Activated CD4-positive, CD25-positive, alpha-beta regulatory T cell treated with anti-CD3 and anti-CD28 coated beads, Interleukin-2, amount 50 U/mL, for 24 hours (primary cell): ENCODE measurements at places on chromosomes 4 and X.
A peak's percentile ranks its signal among the peaks of the same experiment; 100 is the strongest.

DNA sequence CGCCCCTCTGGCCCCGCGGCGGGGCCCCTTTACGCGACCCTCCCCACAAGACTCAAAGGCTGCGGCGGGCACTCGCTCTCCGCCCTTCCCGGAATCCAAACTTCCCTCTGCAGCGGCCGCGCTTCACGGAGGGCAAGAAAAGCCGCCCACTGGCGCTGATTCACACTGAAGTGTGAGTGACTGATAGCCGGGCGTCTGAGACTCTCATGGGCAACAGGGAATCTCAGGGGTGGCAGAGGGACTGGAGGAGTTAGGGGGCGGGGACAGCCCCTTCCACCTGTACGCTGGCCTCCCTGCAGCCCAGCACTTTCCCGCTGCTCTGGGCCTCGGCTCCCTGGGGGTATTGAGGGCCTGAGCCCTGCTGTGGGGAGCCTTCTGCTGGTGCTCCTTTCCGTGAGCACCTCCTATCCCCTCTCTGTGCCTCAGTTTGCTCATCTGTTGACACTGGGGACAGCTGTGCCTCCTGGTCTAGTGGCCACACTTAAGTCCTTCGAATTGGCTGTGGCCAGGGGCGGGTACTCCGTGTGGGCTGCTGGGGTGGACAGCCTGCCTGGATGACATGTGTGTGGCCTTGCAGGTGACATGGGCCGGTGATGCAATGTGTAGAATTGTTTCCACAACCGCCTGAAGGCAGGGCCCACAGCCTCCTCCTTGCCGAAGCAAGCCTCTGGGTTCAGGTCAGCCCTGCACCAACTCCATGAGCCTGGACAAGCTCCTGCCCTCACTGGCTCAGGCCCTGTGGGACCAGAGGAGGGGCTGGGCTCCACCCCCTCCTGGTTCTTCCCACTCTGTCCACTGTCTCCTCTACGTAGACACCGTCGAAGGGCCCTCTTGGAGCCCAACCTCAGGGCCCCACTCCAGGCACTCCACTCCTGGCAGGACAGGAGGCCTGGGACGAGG lies 951 bp downstream of the SH3BP2 start:
- ATAC-seq, result peak; percentile 30

- ATAC-seq, result no peak
Observed at GRCh38 chr4:140955641-140956040, 177.6 kb downstream of the RNF150 start.

- no peak for ATAC-seq
Observed at GRCh38 chr4:182955411-182955810, 38.2 kb upstream of the DCTD start.

DNA sequence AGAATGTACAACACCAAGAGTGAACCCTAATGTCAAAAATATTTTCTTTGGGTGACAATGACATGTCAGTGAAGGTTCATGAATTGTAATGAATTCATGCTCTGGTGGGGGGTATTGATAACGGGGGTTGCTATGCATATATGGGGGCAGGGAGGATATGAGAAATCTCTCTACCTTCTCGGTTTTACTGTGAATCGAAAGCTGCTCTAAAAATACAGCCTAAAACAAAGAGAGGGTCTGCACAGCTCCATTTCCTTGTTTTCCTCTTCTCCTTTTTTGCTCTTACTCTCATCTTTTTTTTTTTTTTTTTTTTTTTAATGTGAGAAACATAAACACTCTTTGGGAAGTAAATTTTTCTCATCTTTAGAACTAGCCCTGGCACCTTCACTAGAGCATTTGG lies 85.8 kb downstream of the DCTD start:
- no peak for ATAC-seq

- no peak for ATAC-seq
Observed at GRCh38 chr4:184479516-184479950, 5.2 kb upstream of the IRF2 start.

DNA sequence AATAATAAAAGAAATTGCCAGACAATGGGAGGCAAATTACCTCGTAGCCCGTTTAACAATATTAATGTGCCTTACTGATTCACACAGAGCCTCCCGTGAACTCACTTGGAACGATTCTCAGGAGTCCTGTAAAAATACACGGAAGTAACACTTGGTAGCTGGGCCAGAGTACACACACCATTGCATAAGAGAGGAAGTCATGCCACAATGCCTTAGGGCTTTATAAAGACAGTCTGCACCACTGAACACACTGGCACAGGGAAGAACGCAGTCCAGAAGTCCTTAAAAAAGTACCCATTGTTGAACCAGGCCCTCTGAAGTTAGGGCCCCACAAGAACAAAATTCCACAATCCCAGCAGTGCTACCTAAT lies 15.1 kb downstream of the SLC2A9 start:
- no peak for ATAC-seq

- no peak for ATAC-seq
Observed at GRCh38 chr4:147488556-147488955, 7.7 kb downstream of the EDNRA start.

DNA sequence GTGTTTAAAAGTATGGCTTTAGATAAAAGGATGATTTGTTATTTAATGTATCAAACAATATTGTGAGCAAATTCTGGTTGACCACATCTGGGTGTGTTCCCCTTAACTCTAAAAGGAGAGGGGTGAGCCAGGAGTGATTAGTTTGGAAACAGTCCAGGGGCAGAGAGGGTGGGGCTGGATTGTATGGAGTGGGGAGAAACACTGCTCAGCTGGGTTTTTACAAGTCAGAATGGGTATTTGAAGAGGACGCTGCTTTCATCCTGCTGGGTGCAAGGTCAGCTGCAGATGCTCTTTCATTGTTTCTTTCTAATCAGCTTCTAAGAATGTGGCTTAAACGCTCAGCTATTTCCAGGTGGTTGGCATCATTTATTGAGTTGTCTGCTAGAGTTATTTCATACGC lies 82.8 kb upstream of the LIMCH1 start:
- no peak for ATAC-seq

- ATAC-seq, result peak; percentile 66
Observed at GRCh38 chr4:87006426-87006675, 71.5 kb downstream of the AFF1 start.

- ATAC-seq, result no peak
Observed at GRCh38 chrX:118883994-118884393, 60.4 kb downstream of the ZCCHC12 start.

- ATAC-seq, result no peak
Observed at GRCh38 chr4:76302826-76303438, 3.6 kb upstream of the STBD1 start.

- no peak for ATAC-seq
Observed at GRCh38 chr4:110484767-110485166, 8.8 kb downstream of the ENPEP start.

DNA sequence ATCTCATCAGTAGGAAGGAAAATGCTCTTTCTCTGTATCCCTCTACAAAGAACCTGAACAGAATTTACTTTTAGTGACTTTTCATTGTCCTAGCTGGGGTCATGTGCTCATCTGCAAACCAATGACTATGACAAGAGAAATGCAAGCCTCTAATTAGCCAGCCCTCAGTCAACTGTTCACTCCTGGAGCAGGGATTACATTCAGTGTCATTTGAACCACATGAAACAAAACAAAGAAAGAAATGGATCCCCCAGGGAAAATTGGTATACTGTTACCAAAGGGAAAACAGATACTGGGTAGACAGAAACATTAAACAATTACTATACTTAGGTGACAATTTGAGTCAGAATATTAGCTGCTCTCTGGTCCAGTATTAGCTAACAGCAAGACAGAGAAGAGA lies 173.6 kb downstream of the RCHY1 start:
- no peak for ATAC-seq

DNA sequence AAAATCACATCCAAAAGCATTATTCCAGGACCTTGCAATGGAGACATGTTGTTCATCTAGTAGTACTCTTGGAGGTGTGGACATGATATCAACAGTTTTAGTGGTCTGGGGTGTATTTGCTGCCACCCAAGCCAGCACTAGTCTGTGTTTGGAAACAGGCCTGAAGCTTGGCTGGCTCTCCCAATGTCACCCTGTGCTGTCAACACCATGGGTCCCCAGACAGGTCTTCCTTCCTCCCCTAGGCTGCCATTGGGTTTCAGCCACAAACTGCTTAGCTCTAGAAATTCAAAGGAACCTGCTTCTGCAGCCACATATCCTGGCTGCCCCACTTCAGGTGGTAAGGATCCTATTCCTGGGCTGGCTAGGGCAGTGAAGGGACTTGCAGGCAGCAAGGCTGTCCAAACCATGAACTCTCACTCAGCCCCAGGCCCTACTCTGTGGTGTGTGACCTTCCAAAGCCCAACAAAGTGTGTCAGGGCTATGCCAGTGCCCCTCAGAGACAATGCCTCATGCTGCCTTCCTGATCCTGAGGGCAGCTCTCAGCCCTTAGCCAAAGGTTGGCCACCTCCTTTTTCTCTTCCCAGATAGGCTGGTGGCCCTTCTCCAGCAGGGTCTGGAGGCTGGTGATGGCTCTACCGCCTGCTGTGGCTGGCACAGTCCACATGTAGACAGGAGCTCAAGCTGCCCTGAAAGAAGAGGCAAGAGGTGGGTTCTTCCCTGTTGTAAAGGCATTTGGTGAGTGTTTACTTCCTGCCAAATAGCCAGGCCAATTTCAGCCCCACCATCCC lies 18.3 kb downstream of the AMER1 start:
- no peak for ATAC-seq

DNA sequence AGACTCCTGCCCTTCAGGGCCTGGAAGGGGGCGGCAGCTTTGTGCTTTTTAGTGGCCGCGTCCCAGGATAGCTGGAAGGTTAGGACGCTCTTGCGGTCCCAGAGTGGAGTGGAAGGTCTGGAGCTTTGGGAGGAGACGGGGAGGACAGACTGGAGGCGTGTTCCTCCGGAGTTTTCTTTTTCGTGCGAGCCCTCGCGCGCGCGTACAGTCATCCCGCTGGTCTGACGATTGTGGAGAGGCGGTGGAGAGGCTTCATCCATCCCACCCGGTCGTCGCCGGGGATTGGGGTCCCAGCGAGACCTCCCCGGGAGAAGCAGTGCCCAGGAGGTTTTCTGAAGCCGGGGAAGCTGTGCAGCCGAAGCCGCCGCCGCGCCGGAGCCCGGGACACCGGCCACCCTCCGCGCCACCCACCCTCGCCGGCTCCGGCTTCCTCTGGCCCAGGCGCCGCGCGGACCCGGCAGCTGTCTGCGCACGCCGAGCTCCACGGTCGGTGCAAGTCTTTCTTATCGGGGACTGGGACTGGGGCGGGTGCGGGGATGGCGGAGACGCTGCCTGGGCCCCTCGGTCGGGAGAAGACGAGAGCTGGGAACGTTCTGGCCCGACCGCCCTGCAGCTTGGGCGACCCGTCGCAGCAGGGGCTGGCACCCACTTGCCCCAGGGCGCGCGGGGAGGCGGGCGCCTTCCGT lies at the start of gene EDNRA:
TSS of gene EDNRA (plus strand) at position 207 of the 686 bp plus-strand sequence. CDS start 4,585 bp downstream, outside the sequence.
- ATAC-seq, result no peak

GRCh38 chrX:150542846-150543229 lies 25.6 kb upstream of the MTM1 start:
- no peak for ATAC-seq
